ENCODE measurements at places on chromosomes 3 and 15.

- DNase-seq: no peak
These were observed 100.8 kb downstream of the SLCO3A1 start for GRCh38 chr15:91954292-91954691.

GRCh38 chr3:177928172-177928873 lies 607.9 kb upstream of the KCNMB2 start:
- no peak for DNase-seq

DNA sequence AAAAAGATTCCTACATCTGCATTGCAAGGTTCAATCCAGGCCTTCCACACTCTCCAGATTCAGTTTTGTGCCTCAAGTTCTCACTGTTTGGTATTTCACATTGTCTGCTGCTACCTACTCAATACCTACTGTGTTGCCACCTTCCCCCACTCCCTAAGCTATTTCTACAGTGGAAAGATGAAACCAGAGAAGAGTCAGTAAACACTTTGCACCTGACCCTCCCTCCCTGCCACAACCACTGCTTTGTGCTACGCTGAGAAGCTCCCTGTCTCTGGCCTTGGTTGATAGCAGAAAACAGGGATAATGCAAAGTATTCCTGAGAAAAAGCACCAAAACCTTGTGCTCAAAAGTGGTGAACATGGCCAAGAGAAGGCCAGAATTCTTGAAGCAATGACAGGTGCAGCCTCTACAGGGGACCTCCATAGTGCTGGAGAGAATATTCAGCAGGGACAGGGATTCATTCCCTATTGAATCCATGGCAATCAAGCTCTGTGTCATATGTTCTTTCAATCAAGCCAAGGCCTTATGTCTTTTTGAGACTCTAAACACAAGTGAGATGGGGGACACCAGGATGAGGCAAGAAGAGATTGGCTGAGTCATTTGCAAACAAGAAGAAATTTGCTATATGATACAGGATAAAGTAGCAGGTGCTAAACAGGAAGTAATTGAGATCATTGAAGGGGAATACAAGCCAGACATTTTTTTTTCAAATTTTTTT lies 83.5 kb upstream of the LIPC start:
- no peak for DNase-seq

- no peak for DNase-seq
These were observed 645 bp upstream of the SLITRK3 start for GRCh38 chr3:165196577-165197480.

- DNase-seq: no peak
These were observed 38.7 kb downstream of the TIGIT start for GRCh38 chr3:114332342-114333179.

Measured in activated CD8-positive, alpha-beta memory T cell treated with anti-CD3 and anti-CD28 coated beads for 1 hour (primary cell).